ENCODE measurements at places on chromosomes 11 and 22.

DNA sequence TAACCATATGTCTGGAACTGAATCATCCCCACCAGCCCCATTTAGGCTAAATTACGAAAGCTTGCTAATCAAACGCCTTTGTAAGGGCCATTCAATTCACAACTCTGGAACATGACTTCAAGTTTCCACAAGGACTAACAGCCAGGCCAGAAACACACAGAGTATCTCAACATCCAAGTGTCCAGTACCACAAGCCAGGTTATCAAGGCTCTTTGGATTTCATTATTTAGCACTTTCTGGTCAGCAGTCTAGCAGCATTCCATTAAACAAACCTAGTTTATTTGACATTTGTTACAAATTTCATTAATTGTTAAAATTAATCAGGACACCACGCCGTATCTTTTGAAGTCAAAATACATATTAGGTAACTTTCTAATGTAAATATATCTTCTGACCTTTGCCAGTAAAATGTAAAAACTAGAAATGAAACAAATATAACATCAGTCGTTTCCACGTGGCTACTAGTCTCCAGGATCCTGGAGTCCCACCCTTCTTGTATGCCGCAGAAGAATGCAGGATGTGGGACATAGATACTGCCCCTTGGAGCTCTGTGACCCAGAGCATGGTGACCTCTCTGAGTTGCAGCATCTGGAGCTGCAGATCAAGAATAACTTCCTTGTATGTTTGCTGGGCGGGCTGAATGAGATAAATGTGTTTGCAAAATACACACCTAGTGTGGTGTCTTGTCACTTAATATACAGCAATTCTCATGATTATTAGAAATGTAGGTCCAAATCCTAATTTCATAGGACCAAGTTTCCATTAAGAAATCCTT lies 64.7 kb downstream of the MPPED2 start:
- no peak for DNase-seq

DNA sequence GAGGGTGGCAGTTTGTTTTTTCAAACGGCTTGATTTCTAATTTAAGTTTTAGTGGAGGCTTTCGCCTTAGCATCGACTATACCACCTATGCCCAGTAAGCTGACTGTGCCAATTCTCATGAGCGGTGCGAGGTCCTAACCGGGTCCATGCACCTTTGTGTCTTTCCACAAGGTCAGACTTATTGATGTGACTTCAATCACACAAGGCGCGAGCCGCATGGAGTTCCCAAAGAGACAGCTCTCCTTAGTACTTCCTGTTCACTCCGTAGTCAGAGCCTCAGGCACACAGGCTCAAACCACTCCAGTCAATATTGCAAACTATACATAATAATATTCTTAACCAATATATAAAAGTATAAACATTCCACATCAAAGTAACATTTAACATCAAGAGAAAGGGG lies 18.2 kb downstream of the ST14 start:
- no peak for DNase-seq

DNA sequence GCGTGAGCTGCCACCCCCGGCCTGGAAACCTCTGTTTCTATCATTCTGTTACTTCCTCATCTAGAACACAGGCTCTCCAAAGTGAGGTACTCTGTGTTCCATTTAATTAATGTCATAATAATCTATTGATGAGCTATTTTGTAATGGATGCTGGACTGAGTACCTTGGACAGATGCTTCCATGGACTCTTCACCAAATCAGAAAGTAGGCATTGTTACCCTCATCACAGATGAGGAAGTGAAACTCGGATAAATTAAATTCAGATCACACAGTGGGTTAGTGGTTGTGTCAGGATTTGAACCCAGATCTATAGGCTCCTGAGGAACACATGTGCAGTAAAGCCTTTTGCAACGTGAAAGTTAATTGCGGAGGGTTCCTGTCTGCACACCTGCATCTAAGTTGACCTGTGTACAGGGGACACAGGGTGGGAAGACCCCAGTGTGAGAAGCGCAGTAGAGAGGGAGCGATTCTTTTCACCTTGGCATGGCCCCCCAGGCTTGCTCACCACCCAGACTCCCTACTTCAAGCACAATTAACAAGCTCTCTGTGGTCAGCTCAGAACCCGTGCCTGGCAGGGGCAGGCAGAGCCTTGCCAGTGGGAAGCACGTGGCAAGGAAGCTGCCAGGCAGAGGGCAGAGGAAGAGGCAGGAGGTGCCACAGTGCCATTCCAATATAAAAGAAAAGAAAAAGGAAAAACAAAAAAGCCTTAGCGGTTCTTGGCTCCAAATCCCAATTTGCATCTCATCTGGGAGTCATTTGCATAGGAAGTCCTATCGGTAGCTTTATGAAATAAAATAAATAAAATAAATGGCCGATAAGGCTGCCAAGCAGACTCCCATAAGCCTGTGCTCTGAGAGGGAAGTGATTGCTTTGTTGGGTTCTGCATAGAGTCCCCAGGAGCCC lies 239.3 kb downstream of the GRIK4 start:
- DNase-seq, result no peak

GRCh38 chr11:92728628-92729027 lies 240.8 kb upstream of the MTNR1B start:
- DNase-seq, result no peak

DNA sequence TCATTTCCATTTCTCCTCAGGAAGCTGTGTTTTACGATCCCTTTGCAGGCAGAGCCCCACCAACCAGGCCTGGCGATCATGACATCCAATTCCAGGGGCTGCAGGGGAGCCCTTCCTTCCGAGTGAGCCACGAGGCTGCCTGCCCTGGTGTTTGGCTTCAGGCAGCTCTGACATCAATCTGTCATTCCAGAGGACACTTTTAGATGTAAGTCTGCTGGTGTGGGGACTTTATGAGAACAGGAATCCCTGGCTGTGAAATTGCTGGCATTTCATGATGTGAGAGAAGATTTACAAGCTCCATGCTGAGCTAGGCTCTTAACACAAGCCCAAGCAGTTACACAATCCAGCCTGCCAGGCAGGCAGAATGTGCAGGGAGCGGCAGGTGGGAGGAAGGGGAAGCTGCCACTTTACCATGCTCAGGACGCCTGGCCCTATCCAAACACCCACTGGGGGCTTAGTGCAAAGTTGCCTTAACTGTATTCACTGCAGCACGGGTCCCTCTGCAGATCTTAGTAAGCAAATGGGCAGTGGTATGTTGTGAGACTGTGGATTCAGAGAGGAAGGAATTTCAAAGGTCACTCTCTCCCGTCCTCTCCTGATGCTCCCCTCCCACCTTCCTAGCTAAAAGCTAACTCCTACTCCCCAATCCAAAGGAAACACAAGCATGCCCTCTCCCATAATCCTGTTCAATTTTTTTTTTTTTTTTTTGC lies 43.4 kb upstream of the MICAL2 start:
- no peak for DNase-seq

GRCh38 chr22:37409459-37410050 lies 17.7 kb downstream of the ELFN2 start:
- no peak for DNase-seq

- no peak for DNase-seq
These were observed 82.1 kb upstream of the MTMR2 start for GRCh38 chr11:96006037-96006436.

DNA sequence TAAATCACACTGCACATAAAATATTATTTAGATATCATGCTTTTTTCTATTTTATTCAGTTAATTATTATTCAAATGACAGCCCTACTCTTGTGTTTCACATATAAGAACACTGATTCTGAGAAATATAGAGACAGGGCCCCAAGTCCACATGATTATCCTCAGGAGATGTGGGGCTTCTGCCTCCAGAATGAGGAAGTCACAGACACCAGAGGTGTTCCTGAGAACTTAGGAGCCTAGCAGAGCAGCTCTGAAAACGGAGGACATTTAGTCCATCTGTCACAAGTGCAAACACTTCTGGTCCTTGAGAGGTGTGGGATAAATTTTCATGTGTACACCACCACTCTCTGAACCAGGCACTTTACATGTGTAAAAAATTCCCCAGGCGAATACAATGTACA lies 26.2 kb downstream of the TRIM66 start:
- no peak for DNase-seq

DNA sequence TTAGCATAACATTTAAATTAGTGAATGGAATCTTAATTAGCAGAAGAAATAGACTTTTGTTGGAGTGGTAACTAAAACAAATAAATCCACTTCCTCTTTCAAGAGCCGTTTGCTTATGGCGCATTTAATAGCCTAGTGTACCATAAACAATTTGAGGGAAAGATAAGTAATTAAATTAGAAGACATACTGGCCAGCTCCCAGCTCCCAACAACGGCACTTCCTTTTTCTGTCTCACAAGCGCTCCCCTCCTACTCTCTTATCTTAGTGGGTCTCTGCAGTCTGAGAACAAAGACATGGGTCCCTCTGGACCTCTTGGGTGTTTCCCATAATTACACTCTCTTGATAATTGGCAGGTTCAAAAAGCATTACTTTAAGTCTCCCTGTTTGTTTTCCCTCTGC lies 146.0 kb downstream of the OPCML start:
- DNase-seq, result no peak

DNA sequence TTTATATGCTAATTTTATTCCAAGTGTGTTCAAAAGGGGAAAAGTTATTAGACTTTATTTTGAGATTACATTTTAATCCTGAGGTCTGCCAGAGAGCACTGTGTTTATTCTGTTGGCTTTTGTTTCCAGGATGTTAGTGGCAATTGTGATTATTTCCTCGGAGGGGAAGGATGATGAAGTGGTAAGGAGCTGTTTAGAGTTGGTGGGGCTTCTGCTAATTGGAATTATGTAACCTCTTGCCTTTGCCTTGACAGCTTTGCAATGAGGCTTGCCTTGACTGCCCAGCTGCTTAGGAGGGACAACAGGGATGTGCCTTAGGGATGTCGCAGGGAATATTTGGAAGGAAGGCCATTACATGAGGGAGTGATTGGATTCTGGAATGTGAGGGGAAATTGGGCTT lies 89.7 kb upstream of the E2F8 start:
- no peak for DNase-seq

GRCh38 chr11:107385361-107385981 lies 72.2 kb downstream of the CWF19L2 start:
- DNase-seq, result no peak

DNA sequence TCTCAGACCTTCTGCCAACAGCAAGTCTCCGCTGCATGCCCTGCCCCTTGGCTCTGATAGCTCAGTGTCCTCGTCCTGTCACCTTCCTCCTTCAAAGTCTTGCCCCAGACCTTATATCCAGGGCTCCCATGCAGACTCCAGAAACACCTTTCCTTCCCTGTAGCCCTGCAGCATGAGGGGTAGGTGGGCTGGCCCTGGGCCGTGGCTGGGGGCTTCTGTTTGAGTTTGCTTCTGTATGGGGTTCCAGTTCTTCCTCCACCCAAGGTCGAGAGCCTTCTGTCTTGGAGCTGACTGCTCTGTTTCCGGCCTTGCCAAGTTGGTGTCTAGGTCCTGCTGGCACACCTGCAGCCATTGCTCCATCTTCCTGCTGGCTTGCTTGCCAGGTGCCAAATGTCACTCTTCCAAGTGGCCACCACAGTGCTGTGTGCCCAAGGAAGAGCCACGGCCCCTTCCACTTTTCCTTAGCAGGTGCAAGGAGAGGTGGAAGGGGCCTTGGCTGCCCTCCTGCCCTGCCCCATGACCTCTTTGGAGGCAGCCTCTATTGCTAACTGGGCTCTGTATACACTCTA lies 74.8 kb upstream of the NECTIN1 start:
- no peak for DNase-seq

GRCh38 chr11:122697636-122698167 lies 42.2 kb downstream of the UBASH3B start:
- DNase-seq, result no peak

DNA sequence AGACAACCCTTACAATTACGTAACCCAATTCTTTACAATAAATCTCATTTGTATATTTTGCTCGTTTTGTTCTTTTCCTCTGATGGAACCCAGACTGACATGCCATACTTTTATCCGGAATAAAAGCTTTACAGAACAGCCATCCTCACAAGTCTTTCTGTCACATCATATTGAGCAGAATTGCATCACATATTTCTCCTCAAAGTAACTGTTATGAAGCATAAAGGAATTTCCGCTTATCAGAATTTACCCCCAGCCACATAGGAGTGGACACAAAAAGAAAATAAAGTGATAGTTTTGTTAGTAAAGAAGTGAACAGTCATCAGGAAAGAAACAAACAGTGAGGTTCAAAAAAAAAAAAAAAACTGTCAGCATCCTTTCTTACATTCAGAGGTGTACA lies 539.5 kb upstream of the LUZP2 start:
- DNase-seq, result no peak

GRCh38 chr22:19708321-19709011 lies 5.8 kb upstream of the SEPTIN5 start:
- no peak for DNase-seq

GRCh38 chr11:65430406-65431217 lies 8.0 kb downstream of the NEAT1 start:
- DNase-seq, result no peak

GRCh38 chr22:22408731-22409696 lies 99.5 kb downstream of the ZNF280B start:
- DNase-seq, result no peak

DNA sequence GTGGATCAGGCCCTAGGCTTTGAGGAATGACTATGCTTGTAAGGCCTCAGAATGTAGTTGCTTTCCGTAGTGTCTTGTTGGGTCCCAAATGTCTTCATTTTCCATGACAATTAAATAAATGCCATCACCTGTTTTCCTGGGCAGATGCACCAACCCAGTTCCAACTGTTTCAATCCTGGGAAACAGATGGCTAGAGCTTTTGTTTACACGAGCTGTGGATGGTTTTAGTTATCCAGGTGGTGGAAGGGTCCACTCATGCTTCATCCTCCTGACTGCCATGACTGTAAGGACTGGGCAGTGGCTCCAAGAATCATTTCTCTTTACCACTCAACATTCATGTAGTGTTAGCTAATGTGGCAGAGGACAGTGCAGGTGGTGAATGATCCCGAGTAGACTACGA lies 8.6 kb downstream of the RCN1 start:
- no peak for DNase-seq

GRCh38 chr22:45524966-45525365 lies 22.3 kb downstream of the FBLN1 start:
- DNase-seq, result no peak

DNA sequence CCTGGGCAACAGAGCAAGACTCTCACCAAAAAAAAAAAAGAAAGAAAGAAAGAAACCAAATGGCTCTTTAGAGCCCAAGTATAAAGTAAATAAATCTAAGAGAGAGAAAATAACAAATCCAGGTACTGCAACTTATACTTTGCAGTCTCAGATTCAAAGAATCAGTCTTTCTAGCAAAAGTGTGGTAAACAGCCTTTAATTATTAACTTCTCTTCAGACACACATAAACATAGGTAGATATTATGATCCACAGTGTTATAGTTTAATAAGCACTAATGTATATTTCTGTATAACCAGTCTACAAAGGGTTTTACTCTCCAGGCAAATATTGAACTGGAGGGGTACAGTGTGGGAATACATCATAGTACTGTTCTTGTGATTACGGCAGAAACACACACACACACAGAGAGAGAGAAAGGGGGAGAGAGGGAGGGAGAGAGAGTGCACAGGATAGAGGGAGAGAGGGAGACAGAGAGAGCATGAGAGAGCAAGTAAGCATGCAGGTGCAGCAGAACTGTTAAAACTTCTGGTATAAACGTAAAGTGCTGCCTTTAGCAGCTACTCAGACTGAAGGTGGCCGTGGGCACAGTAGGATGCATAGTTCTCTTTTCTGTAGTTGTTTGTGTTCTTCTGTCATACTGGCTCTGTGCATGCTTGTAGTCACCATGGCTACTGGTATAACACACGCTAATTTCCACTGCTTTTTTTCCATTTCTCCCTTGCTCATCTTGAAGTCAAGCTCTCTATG lies 32.3 kb downstream of the MTMR2 start:
- no peak for DNase-seq
